Central memory CD8-positive, alpha-beta T cell (primary cell): ENCODE measurements at places on chromosomes 3 and 15.
A peak's percentile ranks its signal among the peaks of the same experiment; 100 is the strongest.

- H3K27me3 ChIP-seq: no peaks in the 10 kb centered on the region
- H3K4me3 ChIP-seq: no peak overlapping the region
- H3K4me1 ChIP-seq: peaks cover 14% of the 10 kb centered on the region
- peak overlapping the region; percentile 73 for H3K27ac ChIP-seq
- peaks cover 2% of the 10 kb centered on the region for H3K36me3 ChIP-seq
These were observed 19.4 kb downstream of the NEK10 start for GRCh38 chr3:27349832-27350231.

DNA sequence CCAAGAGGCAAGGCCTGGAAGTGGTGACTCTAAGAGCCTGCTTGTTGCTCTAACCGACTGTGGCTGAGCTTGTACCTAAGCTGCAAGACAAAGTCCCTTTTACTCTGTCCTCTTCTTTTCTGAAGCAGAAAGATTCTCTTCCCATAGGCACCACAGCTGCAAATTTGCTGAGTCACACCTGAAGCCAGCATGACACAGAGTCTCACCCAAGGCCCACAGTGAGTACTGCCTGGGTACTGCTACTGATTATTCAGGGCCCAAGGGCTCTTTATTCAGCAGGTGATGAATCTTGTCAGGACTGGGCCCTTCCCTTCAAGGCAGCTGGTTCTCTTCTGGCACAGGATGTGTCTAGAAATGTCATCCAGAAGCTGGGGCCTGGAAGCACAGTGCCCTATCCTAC, 18.9 kb upstream of the TIGIT start:
- H3K27ac ChIP-seq: no peak overlapping the region
- H3K4me1 ChIP-seq: peaks cover 30% of the 10 kb centered on the region
- H3K27me3 ChIP-seq: no peaks in the 10 kb centered on the region
- no peak overlapping the region for H3K4me3 ChIP-seq
- DNase-seq: no peak

GRCh38 chr15:75779504-75779903, 63.7 kb upstream of the UBE2Q2 start:
- H3K27me3 ChIP-seq: peaks cover 60% of the 10 kb centered on the region
- no peak overlapping the region for H3K27ac ChIP-seq
- no peak for DNase-seq
- no peaks in the 10 kb centered on the region for H3K4me1 ChIP-seq

DNA sequence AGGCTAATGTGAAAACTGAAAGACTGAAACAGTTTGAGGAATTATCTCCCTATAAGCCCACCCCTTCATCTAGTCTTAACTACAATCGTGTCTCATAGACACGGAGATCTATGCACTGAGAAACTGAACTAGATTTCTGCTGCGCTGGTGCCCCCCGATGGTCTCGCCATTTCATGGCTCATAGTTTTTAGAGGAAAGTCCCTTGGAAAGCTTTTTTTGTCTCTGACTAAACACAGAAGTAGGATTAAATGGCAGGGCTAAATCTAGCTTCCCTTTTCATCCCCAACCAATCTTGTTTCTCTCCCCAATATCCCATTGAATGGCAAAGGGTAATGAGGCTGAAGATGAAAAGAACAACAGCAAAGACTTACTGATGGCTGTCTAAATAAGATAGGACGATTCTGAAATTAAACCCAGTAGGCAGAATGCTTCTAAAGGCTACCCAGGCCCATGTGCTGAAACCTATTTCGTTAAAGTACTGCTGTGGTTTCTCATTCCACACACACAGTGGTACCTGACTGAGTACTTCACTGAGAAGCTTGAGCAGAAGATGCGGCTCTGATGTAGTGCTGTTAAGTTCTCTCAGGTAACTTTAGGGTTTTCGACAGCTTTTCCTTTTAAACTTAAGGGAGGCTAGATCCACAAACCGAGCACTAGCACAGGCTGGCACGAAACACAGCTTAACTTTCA, 142.7 kb downstream of the GADL1 start:
- H3K36me3 ChIP-seq: peaks cover 2% of the 10 kb centered on the region
- peaks cover 21% of the 10 kb centered on the region for H3K27me3 ChIP-seq
- no peak overlapping the region for H3K4me3 ChIP-seq
- H3K27ac ChIP-seq: no peak overlapping the region

DNA sequence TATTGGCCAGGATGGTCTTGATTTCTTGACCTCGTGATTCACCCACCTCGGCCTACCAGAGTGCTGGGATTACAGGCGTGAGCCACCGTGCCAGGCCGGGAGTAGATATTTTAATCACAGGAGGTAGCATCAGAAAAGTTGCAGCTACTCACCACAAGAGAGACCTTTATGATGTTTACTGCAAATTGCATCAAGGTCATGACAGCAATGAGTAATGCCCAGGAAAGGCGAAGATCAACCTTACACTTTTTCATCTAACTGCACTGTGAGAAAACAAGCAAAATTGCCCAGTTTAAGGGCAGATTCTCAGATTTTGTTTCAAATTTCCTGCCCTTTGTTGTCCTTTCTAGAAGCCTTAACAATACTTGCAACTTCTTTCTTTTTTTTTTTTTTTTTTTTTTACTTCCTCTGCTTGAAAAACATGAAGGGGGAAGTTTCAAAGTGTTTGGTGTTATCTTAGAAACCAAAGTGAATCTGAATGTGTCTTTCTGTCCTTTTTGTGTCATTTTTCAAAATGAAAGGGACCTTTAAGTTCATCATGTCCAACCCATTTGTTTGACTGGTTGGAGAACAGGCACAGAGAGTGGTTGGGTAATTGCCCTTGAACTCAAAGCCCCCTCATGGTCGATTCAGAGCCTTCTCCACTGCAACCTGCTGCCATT, 25.0 kb downstream of the TGFBR2 start:
- peaks cover 79% of the 10 kb centered on the region for H3K4me1 ChIP-seq
- no peaks in the 10 kb centered on the region for H3K27me3 ChIP-seq
- DNase-seq: peak; percentile 55

DNA sequence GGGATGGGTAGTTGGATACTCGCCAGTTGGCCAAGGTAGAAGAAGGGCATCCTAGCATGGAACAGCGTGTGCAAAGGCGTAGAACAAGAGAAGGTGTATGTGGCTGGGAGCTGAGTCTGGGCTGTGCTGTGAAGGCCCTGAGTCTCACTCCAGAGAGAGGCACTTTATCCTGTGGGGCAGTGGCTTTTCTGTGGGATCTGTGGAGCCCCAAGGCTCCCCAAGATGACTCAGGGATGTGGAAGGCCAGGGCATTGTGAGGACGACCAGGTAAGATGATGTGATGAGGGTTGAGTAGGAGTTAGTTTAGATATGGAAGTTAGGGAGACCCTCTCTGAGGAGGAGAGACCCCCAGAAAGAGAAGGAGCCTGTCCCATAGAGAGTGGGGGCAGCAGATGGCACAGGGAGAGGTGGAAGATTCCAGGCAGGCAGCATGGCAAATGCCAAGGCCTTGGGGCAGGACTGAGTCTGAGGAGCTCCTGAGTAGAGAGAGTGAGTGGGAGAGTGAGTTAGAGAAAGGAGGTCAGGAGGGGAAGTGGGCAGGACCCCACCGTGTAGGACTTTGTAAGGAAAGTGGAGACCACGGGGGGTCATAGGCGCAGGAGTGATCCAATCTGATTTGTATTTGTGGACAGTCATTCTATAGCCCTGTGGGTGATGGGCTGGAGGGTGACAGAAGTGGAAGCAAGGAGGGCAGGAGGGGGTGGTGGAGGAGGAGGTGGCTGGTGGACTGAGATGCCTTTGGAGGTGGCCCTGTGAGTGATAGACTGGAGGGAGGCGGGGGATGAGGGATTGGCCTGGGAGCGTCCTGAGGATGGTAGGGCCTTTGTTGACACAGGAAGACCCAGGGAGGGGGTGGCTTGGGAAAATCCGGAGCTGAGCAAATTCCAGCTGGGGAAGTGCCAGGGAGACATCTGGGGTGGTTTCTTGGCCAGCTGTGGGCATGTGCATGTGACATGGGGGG, 50.3 kb downstream of the FBLN2 start:
- H3K36me3 ChIP-seq: no peaks in the 10 kb centered on the region
- no peaks in the 10 kb centered on the region for H3K4me1 ChIP-seq
- DNase-seq: no peak
- peaks cover 49% of the 10 kb centered on the region for H3K27me3 ChIP-seq
- H3K4me3 ChIP-seq: no peak overlapping the region

GRCh38 chr3:153063337-153063736, 98.7 kb upstream of the RAP2B start:
- H3K4me1 ChIP-seq: no peaks in the 10 kb centered on the region
- H3K27me3 ChIP-seq: peaks cover 17% of the 10 kb centered on the region
- H3K27ac ChIP-seq: no peak overlapping the region
- DNase-seq: no peak
- peaks cover 2% of the 10 kb centered on the region for H3K36me3 ChIP-seq

GRCh38 chr3:124133366-124133940, 141.5 kb upstream of the ROPN1 start:
- no peaks in the 10 kb centered on the region for H3K4me1 ChIP-seq
- H3K36me3 ChIP-seq: no peaks in the 10 kb centered on the region
- no peak overlapping the region for H3K4me3 ChIP-seq
- DNase-seq: no peak
- H3K27me3 ChIP-seq: peaks cover 34% of the 10 kb centered on the region

- DNase-seq: no peak
- no peak overlapping the region for H3K4me3 ChIP-seq
- peaks cover 22% of the 10 kb centered on the region for H3K27me3 ChIP-seq
These were observed 784.6 kb upstream of the ALCAM start for GRCh38 chr3:104582092-104582491.

GRCh38 chr3:66443118-66443803, 57.6 kb downstream of the LRIG1 start:
- H3K4me3 ChIP-seq: no peak overlapping the region
- no peak for DNase-seq
- no peaks in the 10 kb centered on the region for H3K27me3 ChIP-seq

GRCh38 chr3:1183320-1184048, 90.7 kb downstream of the CNTN6 start:
- no peak overlapping the region for H3K27ac ChIP-seq
- no peaks in the 10 kb centered on the region for H3K36me3 ChIP-seq
- no peak for DNase-seq
- H3K4me1 ChIP-seq: no peaks in the 10 kb centered on the region

DNA sequence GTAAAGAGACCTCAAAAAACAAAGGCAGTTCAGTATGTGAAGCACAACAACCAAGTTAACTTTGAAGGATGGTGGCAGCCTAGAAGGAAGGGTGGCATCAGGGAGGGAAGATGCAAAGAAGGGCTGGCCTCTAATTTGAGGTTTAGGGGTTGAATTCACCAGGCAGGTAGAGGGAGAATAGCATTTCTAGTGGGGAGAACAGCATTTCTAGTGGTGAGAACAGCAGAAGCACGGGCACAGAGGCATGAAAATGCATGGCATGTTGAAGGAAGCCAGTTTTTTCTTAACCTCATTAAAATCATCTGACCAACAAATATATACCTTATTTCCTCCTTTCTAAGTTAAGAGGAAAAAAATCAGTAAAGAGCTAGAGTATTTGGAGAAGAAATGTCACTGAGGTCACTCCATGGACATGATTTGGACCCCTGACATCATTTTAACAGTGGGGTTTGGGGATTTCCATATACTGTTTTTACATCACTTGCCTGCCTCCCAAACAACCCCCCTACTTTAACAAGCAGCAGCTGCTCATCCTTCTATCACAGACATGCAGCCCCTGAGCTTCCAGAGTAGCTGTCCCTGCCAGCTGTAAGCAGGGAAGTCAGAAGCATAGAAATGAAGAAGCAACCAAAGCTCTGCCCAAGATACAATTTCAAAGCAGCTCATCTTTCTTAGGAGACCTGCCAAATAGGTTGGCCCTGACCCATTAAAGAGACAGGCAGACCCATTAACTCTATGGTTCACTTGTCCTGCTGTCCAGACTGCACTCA, 2.4 kb upstream of the POPDC2 start:
- no peaks in the 10 kb centered on the region for H3K27me3 ChIP-seq
- no peaks in the 10 kb centered on the region for H3K4me1 ChIP-seq
- no peak overlapping the region for H3K4me3 ChIP-seq
- DNase-seq: no peak
- H3K36me3 ChIP-seq: peaks cover 9% of the 10 kb centered on the region
- peak overlapping the region; percentile 3 for H3K27ac ChIP-seq

- H3K27ac ChIP-seq: no peak overlapping the region
- no peak overlapping the region for H3K4me3 ChIP-seq
- H3K27me3 ChIP-seq: peaks cover 27% of the 10 kb centered on the region
- no peak for DNase-seq
- no peaks in the 10 kb centered on the region for H3K36me3 ChIP-seq
These were observed 39.4 kb upstream of the APEH start for GRCh38 chr3:49634736-49635135.

DNA sequence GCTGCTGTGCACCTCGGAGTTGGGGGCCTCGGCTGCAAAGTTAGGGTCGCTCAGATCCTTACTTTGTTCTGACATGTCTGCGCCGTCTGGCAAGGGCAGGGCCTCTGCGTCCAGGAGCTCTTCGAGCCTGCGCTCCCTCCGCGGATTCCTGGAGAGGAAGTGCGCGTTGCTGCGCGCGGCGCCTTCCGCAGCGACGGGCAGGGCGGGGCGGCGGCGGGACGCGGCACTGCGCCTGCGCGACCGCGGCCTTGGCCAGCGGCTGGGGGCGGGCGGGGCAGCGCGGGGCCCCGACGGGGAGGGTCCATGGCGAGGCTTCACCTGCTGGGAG, at the start of gene NDN:
TSS of gene NDN (minus strand) at position 163 of the 328 bp plus-strand sequence. CDS start at position 75, 88 bp downstream.
- DNase-seq: no peak
- H3K36me3 ChIP-seq: peaks cover 2% of the 10 kb centered on the region
- H3K4me1 ChIP-seq: no peaks in the 10 kb centered on the region
- no peak within 1 kb of the TSS for H3K27ac ChIP-seq

DNA sequence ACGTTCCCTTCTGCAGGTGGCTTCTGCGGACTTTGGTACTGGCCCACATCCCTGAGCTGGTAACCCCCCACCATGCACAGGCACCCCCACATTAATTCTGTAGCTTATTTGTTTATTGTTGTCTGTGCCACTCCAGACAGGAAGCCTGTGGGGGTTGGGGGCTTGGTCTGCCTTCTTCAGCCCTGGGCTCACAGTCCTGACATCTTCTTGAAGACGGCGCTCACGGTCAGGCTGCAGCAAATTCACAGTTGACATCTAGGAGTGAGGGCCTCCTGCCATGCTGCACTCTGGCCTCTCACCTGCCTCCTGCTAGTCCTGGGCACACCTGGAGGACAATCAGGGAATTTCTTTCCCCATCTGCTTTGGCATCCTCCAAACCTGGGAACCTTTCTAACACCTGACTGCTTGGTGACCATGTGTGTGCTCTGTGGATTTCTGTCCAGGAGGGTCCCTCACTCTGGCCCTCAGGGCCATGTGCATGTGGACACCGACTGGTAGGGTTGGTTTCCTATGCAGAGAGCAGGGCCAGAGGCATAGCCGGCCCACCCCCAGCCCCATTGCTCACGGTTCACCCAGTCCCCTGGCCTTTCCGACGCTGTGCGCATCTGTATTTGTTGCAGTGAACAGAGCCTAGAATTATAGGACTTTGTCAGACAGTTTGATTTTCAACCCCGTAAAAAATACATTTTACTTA, 68.8 kb downstream of the APBA2 start:
- peak overlapping the region; percentile 62 for H3K4me3 ChIP-seq
- DNase-seq: no peak
- H3K27me3 ChIP-seq: no peaks in the 10 kb centered on the region

GRCh38 chr3:134619301-134619615, 31.6 kb downstream of the KY start:
- H3K27me3 ChIP-seq: no peaks in the 10 kb centered on the region
- no peaks in the 10 kb centered on the region for H3K36me3 ChIP-seq
- no peak overlapping the region for H3K27ac ChIP-seq
- no peak overlapping the region for H3K4me3 ChIP-seq

GRCh38 chr3:45666757-45667431, 22.3 kb upstream of the SACM1L start:
- peaks cover 24% of the 10 kb centered on the region for H3K4me1 ChIP-seq
- no peaks in the 10 kb centered on the region for H3K27me3 ChIP-seq
- peak overlapping the region; percentile 98 for H3K27ac ChIP-seq
- H3K36me3 ChIP-seq: peaks cover 39% of the 10 kb centered on the region
- H3K4me3 ChIP-seq: no peak overlapping the region

- no peak for DNase-seq
- H3K4me1 ChIP-seq: no peaks in the 10 kb centered on the region
- H3K27me3 ChIP-seq: no peaks in the 10 kb centered on the region
- H3K4me3 ChIP-seq: no peak overlapping the region
- no peaks in the 10 kb centered on the region for H3K36me3 ChIP-seq
These were observed 47.0 kb downstream of the EXD1 start for GRCh38 chr15:41183581-41183980.
